Activated B cell treated with CpG ODN at 0.5 μM for 24 hours (primary cell): ENCODE measurements at places on chromosomes 1 and 21. TPM values are rescaled to one million over a fixed set of nuclear protein-coding genes. Genes with fewer than 3 reads are reported as not detected.

The CASQ2 gene
- total RNA-seq, result not detected in 2 replicates

The ADORA1 gene
- not detected in 2 replicates for total RNA-seq

The NVL gene
- 43.7 and 44.4 TPM in 2 replicates for total RNA-seq

The COPA gene
- 161 and 174 TPM in 2 replicates for total RNA-seq

The C1orf50 gene
- 10.6 and 13.1 TPM in 2 replicates for total RNA-seq

DNA sequence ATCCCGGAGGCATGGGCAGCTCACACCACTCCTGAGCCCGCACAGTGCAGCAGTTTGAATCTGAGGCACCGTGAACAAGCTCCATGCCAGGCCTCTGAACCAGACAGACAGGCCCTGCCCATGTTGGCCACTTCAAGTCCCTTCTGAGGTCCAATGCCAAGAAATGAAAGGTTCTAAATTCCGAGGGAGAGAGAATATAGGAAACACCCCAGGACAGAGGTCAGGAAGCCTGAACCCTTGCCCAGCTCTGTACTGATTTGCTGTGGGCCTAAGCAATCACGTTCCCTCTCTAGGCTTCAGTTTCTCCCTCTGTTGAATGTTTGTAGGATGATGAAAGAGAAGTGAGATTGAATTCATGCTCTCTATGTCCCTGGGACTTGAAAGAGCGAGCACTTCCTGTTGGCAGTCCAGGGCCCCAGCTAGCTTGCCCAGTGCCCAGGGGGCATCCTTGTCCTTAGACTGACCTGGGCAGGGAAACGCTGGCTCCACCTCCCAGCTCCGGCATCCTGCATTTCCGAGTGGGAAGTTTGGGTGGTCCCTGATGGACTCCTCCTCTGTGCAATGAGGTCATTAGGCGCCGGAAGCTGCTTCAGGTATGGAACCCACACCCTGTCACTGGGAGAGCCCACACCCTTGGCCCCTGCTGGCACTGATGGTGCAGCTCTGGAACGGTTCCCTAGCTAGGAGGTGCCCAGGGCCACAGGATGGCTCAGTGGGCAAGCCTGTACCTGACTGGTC, 242.4 kb upstream of the TMEM51 start:
- peaks cover 3% of the 10 kb centered on the region for H3K4me1 ChIP-seq
- no peak overlapping the region for H3K27ac ChIP-seq
- DNase-seq, result no peak
- H3K4me3 ChIP-seq, result no peak overlapping the region
- H3K36me3 ChIP-seq, result no peaks in the 10 kb centered on the region

The NECAP2 gene
- total RNA-seq, result 85.5 and 88.4 TPM in 2 replicates

DNA sequence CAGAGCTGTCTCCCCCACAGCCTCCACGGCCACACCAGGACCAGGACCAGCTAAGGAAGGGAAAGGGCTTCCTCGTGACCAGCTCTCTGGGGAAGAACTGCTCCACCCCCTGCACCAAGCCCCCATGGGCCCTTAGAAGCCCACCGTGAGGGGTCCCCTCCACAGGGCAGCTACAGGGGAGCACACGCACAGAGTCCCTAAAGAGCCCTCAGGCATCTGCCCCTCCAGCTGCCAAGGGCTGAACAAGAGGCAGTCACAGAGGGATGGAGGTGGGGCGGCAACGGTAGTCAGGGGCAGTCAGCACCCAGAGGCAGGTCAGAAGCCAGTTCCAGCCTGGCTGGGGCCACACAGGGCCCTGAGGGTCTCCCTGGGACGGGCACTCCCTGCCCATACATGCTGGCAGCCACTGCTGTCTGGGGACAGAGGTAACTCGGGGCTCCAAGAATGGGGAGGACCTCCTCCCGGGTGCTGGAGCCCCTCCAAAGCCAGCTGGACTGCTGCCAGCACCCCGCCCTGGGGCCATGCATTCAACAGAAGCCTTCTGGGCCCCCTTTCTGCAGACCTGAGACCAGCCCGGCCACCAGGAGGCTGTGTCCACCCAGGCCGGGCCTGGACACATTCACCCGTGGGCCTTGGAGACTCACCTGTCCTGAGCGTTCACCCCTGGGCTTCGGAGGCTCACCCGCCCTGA, 18.7 kb downstream of the SLC19A1 start:
- H3K4me1 ChIP-seq, result peaks cover 4% of the 10 kb centered on the region
- no peak overlapping the region for H3K27ac ChIP-seq
- no peaks in the 10 kb centered on the region for H3K27me3 ChIP-seq

DNA sequence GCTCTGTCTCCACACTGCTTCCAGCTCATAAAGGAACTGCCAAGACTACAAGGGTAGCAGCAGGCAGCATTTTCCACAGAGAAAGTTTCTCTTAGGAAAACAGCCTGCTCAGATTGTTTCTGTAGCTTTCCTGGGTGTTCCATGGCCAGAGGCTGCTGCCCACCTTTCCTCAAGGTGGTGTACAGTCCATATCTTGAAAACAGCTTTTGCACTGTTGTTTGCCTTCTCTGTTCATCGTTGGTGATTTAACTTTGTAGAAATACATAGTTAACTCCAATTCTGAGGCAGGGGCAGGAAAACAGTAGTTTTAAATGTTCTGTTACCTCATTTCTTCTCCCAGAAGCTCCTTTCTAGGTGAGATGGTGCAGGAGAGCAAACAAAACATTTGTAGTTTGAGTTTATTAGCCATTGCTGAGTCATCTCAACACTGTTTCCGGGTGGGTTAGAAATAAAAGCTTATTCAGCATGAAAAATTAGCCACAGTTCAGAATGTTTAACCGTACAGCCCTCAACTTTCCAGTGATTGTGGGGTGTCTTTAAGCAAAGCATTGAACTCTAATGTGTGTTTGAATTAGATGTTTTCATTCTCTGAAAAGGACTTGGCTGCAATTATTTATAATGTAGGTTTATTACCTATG, 41.7 kb downstream of the DIP2A start:
- DNase-seq, result no peak
- peaks cover 42% of the 10 kb centered on the region for H3K36me3 ChIP-seq
- H3K4me3 ChIP-seq, result no peak overlapping the region
- peak overlapping the region; percentile 21 for H3K27ac ChIP-seq

DNA sequence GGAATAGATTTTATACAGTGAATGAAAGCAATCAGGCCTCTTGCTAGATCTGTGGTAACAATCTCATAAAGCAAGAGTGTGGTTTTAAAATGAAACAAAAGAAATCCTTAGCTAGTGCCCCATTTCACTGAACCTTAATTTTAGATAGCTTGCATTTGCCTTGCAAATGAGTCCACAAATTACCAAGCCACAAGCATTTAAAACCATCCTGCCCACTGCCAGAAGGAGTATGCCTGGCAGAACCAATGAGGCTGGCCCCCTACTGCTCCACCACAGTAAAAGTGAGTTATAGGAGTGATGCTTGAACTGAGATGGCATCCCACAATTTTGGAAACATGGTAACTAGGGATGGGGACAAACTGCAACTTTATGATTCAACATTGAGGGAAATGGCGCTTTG, 206.4 kb upstream of the LMO4 start:
- no peaks in the 10 kb centered on the region for H3K27me3 ChIP-seq
- no peak overlapping the region for H3K4me3 ChIP-seq
- no peaks in the 10 kb centered on the region for H3K36me3 ChIP-seq
- peaks cover 3% of the 10 kb centered on the region for H3K4me1 ChIP-seq
- no peak overlapping the region for H3K27ac ChIP-seq

DNA sequence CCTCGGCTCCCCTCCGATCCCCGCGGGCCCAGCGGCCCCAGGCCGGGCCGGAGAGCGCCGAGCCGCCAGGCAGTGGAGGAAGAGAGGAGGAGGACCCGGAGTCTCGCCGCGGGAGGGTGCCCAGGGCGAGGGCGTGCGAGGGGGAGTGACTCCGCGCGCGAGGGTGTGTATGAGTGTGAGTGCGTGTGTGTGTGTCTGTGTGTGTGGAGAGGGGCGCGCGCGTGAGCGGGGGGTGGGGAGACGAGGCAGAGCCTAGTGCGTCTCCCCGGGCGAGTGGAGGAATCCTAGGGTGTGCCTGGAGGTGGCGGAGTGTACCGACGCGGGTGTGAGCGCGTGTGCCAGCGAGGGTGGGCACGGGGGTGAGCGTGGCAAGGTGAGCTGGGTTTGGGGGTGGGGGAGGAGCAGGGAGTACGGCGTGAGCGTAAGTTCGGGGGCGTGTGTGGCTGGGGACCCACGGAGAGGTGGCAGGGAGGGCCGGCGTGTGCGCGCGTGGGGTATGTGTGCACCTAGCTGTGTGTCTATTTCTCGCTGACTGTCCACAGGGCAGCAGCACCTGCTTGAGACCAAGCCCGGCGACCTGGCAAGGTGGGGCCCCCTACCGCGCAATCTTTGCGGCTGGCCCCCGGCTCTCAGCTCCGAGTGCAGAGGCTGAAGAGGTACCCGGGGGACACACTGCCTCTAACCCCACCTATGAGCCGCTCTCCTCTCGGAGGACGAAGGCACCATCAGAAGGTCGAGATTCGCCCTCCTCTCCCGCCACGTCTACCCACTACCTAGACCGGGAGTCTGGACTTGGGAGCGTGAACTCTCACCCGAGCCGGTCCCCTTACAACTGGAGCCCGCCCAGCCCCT, 784 bp upstream of the KCND3 start:
- H3K27ac ChIP-seq, result no peak overlapping the region
- DNase-seq, result no peak
- no peaks in the 10 kb centered on the region for H3K36me3 ChIP-seq
- peaks cover 25% of the 10 kb centered on the region for H3K4me1 ChIP-seq
- H3K27me3 ChIP-seq, result peaks cover 72% of the 10 kb centered on the region

- no peaks in the 10 kb centered on the region for H3K4me1 ChIP-seq
- DNase-seq, result no peak
- no peaks in the 10 kb centered on the region for H3K36me3 ChIP-seq
- no peak overlapping the region for H3K4me3 ChIP-seq
- no peak overlapping the region for H3K27ac ChIP-seq
- H3K27me3 ChIP-seq, result no peaks in the 10 kb centered on the region
Observed at GRCh38 chr1:214920337-214920736, 162.2 kb upstream of the KCNK2 start.

DNA sequence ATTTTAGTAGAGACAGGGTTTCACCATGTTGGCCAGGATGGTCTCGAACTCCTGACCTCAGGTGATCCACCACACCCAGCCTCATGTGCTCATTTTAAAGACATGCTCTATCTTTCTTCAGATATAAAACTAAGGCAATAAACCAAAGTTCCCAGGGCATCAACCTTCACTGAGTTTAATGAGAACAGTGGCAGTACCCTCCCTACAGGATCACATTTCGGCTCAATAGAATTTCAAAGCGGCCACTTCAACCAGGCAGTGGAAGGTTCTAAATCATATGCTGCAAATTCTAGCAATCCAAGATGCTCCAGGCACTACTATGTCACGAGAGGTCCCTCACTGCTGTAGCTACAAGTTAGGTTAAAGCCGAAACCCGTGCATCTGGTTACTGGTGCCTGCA, 45.5 kb downstream of the PARP1 start:
- H3K36me3 ChIP-seq, result peaks cover 98% of the 10 kb centered on the region
- H3K27ac ChIP-seq, result peak overlapping the region; percentile 59
- no peak for DNase-seq
- no peak overlapping the region for H3K4me3 ChIP-seq
- H3K4me1 ChIP-seq, result peaks cover 24% of the 10 kb centered on the region

The SHE gene
- total RNA-seq, result 0.04 TPM in 1 of 2 replicates, not detected in the other

The COL16A1 gene
- 0.17 and 0.31 TPM in 2 replicates for total RNA-seq

- H3K4me3 ChIP-seq, result no peak overlapping the region
- H3K27me3 ChIP-seq, result peaks cover 78% of the 10 kb centered on the region
- no peak for DNase-seq
- peaks cover 5% of the 10 kb centered on the region for H3K36me3 ChIP-seq
- peaks cover 26% of the 10 kb centered on the region for H3K4me1 ChIP-seq
- H3K27ac ChIP-seq, result no peak overlapping the region
Observed at GRCh38 chr1:213986020-213986924, 1.5 kb upstream of the PROX1 start.

The EFNA4 gene
- 7.8 and 9.5 TPM in 2 replicates for total RNA-seq
